Right ventricle myocardium superior (tissue), 1 donor: ENCODE measurements at places on chromosomes 5 and 9. TPM values are rescaled to one million over a fixed set of nuclear protein-coding genes. Genes with fewer than 3 reads are reported as not detected.

Gene UBE2QL1
- 22.8 TPM for total RNA-seq

Gene DDX4
- not detected for total RNA-seq

Gene PRSS3
- not detected for total RNA-seq

Gene ISL1
- total RNA-seq, result not detected

Gene CAAP1
- total RNA-seq, result 5.0 TPM

Gene ITK
- 0.13 TPM for total RNA-seq

Gene STK32A
- total RNA-seq, result 1.1 TPM

Gene CNOT8
- total RNA-seq, result 26.8 TPM

Gene IL5
- not detected for total RNA-seq

Gene LCN2
- not detected for total RNA-seq

Gene ABITRAM
- 17.5 TPM for total RNA-seq

Gene IGIP
- 10.4 TPM for total RNA-seq

Gene ADAMTS16
- total RNA-seq, result 0.05 TPM

Gene PCDHB9
- total RNA-seq, result 0.81 TPM

Gene EDIL3
- total RNA-seq, result 1.7 TPM
